Lung microvascular endothelial cell (primary cell): ENCODE measurements at places on chromosomes 3 and 15. TPM values are rescaled to one million over a fixed set of nuclear protein-coding genes. Genes with fewer than 3 reads are reported as not detected.

DNA sequence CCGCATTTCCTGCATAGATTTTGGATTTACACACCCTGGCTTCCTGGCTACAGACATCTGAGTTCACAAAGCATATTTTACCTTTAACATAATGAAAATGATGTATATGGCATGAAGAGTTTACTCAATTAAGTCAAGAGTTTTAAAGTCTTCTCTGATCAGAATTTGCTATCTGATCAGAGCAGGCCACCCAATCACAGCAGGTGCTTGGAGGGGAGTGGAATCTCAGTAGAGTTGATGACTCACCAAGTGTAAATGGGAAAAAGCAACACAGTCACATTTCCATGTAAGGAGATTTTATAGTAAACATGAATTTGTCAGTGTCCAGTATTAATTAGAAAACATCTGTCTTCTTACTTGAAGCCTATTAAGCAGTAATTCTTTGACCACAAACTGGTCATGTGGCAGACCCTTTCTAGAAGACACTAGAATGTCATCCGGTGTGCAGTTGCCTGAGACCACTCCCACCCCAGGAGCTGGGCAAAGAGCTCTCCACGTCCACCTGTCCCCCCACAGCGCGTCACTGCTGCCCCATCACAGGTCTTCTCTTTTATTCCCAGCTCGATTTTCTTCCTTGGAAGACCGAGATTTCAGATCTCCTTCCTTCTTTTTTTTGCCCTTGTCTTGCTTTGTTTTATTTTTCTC lies 10.8 kb downstream of the MESD start:
- DNase-seq, result peak; percentile 79

DNA sequence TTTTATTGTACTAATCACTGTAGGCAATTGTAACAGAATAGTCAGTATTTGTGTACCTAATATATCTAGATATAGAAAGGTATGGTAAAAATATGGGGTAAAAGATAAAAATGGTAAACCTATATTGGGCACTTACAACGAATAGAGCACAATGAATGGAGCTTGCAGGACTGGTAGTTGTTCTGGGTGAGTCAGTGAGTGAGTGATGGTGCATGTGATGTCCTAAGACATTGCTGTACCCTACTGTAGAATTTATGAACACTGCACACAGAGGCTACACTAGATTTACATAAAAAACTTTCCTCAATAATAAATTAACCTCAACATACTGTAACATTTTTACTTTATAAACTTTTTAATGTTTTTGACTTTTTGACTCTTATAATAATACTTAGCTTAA lies 274.3 kb upstream of the PPP2R3A start:
- no peak for DNase-seq

Gene PPP1R14D
- not detected in 2 replicates for total RNA-seq

Gene CYP1A1
- 8.5 and 115 TPM in 2 replicates for total RNA-seq

- no peak for DNase-seq
Observed at GRCh38 chr3:150917951-150918350, 12.7 kb upstream of the MINDY4B start.

Gene GRIP2
- total RNA-seq, result not detected in 2 replicates

- DNase-seq, result no peak
Observed at GRCh38 chr3:127967316-127967715, 52.3 kb downstream of the KBTBD12 start.

GRCh38 chr15:86877171-86877631 lies 797.5 kb downstream of the AGBL1 start:
- DNase-seq, result no peak

Gene CAPN7
- total RNA-seq, result 16.3 and 27.0 TPM in 2 replicates

DNA sequence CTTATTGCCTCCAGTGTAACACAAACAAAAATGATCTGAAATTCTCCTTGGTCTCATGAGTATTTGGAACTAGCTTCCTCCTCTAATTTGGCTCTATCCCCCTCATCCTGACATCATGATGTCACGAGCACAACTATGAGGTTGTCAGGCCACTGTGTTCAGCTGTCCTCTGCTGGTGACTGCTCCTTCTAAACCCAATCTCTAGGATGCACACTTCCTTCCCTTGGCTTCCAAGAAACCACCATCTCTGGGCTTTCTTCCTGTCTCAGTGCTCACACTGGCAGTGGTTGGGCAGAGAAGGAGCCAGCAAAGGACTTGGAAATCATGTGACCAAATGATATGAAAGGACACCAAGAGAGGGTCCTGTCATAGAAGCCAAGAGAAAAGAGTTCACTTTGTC lies 30.7 kb upstream of the EIF1B start:
- DNase-seq, result no peak

Gene SLC12A1
- total RNA-seq, result not detected in 2 replicates

DNA sequence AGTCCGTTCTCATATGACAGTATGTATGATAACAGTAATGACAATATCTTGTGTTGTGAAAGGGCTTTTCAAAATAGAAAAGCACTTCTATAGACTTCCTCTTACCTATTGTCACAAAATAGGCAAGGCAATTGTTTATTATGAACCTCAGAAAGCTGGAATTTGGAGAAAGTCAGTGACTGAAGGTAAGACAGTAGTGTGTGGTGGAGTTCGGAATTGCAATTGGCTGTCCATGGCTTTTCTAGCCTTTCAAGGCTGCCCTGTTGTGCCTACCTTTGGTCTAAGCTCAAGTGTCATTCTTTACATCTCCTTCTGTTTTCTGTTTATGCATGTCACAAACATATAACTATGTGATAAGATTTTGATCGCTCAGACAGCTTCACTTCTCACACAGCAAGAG lies 219.3 kb upstream of the NR2E3 start:
- no peak for DNase-seq

GRCh38 chr3:170171563-170171962 lies 10.0 kb downstream of the PHC3 start:
- no peak for DNase-seq

- no peak for DNase-seq
Observed at GRCh38 chr3:146581951-146582467, 23.1 kb downstream of the PLSCR5 start.

Gene TERC
- total RNA-seq, result 118 and 137 TPM in 2 replicates

Gene SMCO1
- not detected in 2 replicates for total RNA-seq

GRCh38 chr15:65414841-65415621 lies 7.7 kb downstream of the IGDCC4 start:
- DNase-seq, result peak; percentile 54

DNA sequence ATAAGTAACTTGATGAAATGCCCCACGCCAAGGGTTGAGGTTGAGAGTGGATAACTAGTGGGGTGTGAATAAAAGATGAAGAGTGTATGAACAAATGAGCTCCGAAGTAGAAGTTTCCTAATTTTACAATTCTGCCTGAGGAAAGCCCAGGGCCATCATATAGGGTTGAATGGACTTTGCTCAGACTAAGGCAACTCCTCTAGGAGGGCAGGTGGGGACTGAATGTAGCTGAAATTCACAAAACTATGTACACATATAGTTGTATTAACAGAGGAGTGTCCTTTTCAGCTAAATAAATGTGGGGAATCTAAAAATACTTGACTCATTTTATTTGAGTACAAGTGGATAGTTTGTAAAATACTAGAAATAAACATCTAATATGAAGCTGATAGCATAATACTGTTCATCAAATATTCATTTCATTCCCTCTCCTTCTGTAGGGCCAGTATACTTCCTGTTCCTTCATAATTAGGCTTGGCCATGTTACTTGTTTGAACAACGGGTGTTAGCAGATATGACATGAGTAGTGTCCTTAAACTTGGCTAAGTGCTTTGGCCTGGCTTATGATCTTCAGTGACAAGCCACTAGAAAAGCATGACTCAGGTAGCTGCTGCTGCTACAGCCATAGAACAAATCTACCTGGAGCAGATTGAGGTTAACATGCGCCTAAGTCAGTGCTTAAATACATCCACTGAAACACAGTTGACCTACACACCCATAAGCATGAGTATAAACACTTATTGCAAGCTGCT lies 26.5 kb downstream of the PLSCR1 start:
- DNase-seq, result no peak

GRCh38 chr3:185796431-185797107 lies 28.3 kb downstream of the IGF2BP2 start:
- peak; percentile 77 for DNase-seq

Gene SPINK8
- not detected in 2 replicates for total RNA-seq

DNA sequence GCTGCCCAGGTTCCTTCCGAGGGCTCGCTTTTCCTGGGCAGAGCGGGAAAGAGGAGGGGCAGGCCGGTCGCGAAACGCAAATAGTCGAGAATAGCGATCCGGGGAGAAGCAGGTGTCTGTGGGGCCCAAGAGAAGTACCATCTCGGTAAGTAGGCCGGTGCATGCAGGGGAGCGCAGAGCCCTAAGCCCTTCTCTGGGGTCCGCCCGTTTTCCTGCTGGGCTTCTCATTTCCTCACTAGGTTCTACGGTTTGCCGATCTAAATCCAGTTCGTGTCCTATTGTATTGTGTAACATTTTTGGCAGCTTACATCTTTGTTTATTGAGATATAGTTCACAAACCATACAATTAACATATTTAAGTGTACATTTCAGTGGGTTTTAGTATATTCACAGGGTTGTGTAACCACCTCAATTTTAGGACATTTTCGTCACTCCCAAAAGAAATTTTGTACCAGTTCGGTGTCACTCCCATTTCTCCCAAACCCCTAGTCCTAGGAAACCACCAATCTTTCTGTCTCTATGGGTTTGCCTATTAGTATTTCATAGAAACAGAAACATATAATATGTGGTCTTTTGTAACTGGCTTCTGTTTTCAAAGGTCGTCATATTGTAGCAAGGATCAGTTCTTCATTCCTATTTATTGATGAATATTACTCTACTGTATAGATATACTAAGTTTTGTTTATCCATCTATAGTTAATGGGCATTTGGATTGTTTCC lies 6.8 kb upstream of the TRIM69 start:
- peak; percentile 41 for DNase-seq

Gene ZNF774
- total RNA-seq, result 0.65 and 0.79 TPM in 2 replicates

Gene ZNF860
- total RNA-seq, result 0.40 and 1.1 TPM in 2 replicates

Gene TIPIN
- 4.8 and 5.0 TPM in 2 replicates for total RNA-seq

DNA sequence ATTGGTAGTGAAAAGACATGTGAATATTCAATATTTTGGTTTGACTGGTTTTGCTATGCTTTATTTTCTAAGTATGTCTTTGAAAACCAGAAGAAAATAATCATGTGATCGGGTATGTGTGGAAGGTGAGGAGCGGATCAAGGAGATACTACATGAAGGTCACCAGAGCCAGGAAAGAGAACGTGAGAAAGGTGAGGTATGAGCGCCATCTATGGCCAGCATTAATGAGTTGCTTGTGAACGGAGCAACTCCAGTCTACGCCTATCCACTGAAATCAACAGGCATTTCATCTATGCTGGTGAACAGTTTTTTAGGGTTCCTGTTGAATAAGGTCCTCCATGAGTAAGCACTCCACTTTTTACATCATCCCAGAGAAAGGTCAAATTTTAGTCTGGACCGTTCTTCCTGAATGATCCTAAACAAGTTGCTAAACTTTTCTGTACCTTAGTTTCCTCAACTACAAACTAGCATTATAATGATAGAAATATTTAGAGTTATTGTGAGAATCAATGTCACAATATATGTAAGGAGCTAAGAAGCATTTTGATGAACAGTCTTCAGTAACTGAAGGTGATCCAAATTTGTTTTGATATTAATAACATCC lies 1435.2 kb upstream of the CADM2 start:
- DNase-seq, result peak; percentile 54

GRCh38 chr3:8629151-8630021 lies 15.2 kb downstream of the SSUH2 start:
- peak; percentile 67 for DNase-seq

DNA sequence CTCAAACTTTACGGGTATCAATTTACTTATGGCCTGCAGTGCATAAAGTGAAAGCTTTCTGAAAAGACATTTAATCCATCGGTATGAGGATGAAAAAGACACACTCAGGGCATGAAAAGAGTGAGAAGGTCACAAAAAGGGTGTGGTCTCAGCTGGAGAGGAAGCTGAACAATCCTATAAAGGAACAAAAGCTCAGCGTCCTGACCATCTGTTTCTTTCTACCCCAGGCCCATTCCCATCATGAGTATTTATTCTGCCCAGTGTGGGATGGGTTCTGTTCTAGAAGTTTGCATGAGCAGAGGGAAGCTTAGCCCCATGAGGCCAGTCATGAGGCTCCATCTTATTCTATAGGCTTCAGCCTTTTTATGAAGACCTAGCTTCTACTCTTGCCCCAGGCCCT lies 144.6 kb downstream of the LPP start:
- no peak for DNase-seq
